ENCODE measurements at places on chromosomes 5 and 9. TPM values are rescaled to one million over a fixed set of nuclear protein-coding genes. Genes with fewer than 3 reads are reported as not detected.

MYMK gene
- not detected for polyA plus RNA-seq

SLC45A2 gene
- polyA plus RNA-seq, result 1.1 TPM

PPP3R2 gene
- 0.10 TPM for polyA plus RNA-seq

KCNV2 gene
- 0.10 TPM for polyA plus RNA-seq

GLDC gene
- 19.8 TPM for polyA plus RNA-seq

PCDHGA3 gene
- 4.5 TPM for polyA plus RNA-seq

Data from renal pelvis (tissue), 12 donors.